ENCODE measurements at places on chromosomes 12 and 14.

DNA sequence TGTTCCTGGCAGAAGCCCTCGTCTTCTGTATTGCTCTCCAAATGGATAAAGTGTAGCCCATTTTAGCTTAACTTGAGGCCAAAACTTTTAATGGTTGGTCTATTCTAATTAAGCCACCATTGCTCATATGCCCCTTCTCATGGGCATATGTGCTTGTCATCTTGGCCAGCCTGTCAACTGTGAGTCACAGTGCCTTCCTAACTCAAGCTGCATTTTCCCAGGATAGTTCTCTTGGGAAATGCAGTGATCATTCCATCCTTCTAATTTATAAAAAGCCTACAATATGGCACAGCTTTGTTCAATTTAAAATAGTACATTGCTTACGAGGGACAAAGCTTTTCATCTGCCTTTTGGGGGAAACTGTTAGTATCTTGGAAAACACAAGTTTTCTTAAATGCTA, 6.6 kb downstream of the PTHLH start:
- DNase-seq = no peak

- DNase-seq = peak; percentile 49
Observed at GRCh38 chr14:83172363-83172762, 1638.7 kb upstream of the SEL1L start.

DNA sequence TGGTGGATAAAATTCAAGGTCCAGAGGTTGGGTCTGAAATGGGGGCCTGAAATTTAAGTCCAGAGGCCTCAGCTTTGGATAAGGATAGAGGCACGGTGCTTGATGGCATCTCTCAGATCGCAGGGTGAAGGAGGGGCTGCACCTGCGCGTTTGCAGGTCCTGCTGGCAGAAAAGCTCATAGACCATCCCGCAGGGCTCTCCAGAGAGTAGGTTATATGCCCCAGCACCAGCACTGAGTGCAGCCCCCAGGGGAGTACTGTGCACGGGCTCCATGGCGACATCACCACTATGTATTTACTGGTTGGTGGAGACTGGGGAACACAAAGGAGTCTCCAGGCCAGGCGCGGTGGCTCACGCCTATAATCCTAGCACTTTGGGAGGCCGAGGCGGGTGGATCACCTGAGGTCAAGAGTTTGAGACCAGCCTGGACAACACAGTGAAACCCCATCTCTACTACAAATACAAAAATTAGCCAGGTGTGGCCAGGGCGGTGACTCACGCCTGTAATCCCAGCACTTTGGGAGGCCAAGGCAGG, 4.3 kb upstream of the CD63 start:
- no peak for DNase-seq

- no peak for DNase-seq
Observed at GRCh38 chr14:77620222-77620870, 3.9 kb upstream of the SPTLC2 start.

DNA sequence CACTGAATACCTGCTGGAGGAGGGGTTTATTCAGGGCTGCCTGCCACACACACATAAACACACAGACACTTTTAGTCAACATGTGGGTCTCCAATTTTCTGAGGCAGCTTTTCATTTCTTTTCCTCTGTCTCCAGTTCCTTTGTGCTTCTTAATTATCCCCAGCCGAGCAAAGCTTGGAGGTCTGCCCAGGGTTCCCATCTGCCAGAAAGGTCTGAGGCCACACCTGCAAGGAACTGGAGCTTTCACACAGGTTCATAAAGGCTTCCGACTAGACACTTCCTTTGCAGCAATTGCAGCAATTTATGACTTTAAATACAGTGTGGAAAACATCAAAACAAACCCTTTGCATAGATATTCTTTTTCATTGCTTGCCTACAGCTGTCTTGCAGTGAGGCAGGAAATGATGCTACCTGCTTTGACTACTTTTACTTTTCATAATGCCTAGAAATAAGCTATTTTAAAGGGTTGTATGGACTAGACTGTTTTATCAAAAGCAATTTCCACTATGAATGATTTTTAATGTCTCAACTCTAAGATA, 1318.9 kb downstream of the AACS start:
- no peak for DNase-seq

- DNase-seq = no peak
Observed at GRCh38 chr12:52023182-52023975, 16.6 kb downstream of the TAMALIN start.

DNA sequence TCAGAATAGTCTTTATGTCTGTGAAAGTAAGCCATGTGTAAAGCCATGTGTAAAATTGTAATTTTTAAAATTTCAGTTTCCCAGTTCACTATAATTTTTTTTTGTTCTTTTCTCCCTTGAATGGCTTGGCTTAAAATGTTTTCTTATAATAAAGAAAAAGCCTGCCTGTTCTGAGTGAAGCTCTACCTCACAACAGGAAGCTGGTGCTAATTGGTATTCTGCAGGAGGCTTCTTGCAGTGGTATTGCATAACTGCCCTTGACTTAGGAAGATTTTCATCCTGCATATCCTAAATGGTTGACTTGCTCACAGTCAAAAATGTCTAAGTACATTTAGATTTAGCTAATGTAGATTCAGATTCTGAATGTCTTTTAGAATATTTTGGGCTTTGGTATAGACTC, 49.5 kb downstream of the ATP2A2 start:
- DNase-seq = no peak

GRCh38 chr12:6923851-6924250, 3.9 kb upstream of the ATN1 start:
- no peak for DNase-seq

DNA sequence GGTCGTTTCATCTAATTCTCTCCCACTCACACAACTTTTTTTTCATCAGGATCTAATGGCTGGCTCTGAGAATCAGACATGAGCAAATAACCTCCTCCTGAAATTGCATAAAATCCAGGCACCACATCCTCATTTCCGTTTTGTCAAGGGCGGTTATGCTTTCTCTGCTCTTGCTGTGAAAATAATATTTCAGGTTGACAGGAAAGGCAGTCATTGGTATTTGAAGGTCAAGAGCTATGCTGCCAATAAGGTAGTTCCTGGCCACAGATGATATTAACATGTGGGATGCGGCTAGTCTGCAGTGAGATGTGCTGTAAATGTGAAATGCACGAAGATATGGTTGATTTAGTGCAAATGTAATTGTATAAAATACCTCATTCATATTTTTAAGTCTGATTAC, 870.2 kb upstream of the TMEM132C start:
- DNase-seq = no peak

- no peak for DNase-seq
Observed at GRCh38 chr14:59333668-59334067, 131.5 kb downstream of the GPR135 start.

- DNase-seq = peak; percentile 12
Observed at GRCh38 chr12:2034633-2035430, 18.0 kb upstream of the CACNA1C start.

DNA sequence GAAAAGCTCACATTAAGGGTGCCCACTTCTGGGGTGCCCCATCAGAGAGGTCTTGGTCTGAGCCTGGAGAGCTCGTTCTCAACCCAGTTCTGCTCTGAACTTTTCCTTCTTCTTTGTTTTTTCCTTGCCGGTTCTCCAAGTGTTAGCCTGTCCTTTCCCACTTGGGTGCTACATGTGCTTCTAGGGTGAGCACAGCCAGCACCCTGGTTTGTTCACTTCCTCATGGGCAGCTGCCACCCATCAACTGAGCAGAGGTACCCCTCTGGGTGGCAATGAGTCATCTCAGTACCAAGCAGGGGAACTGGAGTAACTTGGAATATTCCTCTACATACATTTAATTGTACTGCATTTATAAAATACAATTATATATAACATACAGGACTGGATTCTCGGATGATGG, 3.9 kb upstream of the SYNE3 start:
- DNase-seq = no peak

DNA sequence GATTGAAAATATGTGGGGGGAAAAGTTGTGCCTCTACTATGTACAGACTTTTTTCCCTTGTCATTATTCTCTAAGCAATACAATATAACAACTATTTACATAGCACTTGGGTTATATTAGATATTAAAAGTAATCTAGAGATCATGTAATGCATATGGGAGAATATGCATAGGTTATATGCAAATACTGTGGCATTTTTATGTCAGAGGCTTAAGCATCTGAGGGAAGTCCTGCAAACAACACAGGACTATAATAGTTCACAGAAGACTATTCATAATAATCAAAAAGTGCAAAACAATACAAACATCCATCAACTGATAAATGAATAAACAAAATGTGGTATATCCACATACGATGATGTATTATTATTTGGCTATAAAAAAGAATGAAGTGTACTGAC, 33.7 kb downstream of the YAF2 start:
- no peak for DNase-seq

- DNase-seq = no peak
Observed at GRCh38 chr12:25652371-25652770, 99.3 kb upstream of the LMNTD1 start.

- no peak for DNase-seq
Observed at GRCh38 chr14:61221906-61222305, 59.2 kb downstream of the TMEM30B start.

DNA sequence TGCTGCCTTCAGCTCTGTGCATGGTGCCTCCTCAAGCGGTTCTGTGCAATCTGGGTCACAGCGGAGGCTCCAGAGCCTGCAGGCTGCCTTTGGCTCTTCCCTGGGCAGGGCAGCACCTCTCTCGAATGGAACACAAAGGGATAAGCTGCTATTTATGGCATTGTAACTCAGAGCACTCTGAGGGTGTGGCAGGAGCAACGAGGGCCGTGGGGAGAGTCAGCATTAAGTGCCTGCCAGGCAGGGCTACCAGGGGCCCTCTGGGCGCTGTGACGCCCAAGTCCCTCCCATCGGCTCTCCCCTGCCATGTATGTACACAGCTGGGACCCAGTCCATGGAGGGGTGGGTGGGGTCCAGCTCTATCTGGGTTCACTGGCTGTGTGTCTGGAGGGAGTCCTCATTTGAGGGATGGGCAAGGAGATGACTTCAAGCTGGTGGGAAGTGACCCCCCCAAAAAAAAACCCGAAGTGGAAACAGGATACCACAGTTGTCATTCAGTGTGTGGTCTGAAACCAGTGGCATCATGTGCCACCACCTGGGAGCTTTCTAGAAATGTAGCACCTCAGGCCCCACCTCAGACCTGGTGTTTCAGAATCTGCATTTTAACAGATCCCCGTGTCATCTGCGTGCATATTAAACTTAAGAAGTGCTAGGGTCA, 44.0 kb upstream of the OAS1 start:
- no peak for DNase-seq

DNA sequence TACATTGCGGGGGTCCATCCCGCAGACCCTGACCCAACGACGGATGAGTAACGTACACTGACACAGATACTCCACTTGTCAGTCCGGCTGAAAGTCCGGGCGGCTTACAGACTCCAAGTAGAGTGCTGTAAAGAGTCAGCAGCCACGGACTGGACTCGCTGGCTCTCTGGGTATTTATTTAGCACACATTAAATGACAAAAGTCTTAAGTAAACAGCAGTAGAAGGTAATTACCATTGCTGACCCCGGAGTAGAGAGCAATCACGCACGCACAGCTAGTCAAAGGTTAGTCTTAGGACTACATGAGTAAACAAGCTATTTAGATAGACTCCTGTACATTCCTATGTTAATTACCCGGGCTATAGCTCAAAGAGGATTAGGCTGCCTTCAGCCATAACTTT, 780.9 kb downstream of the RPS29 start:
- DNase-seq = no peak

DNA sequence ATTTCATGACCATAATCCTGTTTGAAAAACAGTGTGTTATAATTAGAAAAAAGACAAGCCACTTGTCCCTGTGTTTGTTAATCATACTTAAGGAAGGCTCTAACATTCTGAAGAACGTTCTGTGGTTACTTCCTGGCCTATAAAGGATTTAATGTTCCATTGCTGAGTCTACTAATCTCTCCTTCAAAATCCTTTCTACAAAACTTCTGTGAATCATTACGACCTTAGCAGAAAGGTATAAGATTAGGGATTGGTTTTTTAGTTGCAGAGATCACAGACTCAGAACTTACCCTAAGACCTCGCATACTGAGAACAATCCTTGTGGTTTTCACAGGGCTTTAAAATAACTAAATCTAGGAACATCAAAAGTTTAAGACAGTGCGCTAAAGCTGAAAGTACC, 48.3 kb downstream of the TMCC3 start:
- no peak for DNase-seq

DNA sequence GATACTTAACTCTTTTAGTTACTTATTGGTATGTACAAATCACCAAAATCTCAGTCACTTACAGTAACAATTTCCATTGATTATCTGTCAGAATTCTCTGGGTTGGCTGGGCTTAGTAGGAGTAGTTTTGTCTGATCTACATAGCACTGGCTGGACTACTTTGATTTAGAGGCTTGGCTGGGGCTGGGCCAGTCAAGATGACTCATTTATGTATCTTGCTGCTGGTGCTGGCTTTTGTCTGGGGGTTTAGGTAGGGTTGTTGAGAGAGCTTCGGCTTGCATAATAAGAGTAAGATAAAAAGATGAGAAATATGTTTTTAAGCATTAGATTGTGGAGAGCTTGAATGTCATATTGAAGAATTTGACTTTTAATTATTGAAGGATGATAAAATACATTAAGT, 1093.7 kb downstream of the SLC6A15 start:
- no peak for DNase-seq

DNA sequence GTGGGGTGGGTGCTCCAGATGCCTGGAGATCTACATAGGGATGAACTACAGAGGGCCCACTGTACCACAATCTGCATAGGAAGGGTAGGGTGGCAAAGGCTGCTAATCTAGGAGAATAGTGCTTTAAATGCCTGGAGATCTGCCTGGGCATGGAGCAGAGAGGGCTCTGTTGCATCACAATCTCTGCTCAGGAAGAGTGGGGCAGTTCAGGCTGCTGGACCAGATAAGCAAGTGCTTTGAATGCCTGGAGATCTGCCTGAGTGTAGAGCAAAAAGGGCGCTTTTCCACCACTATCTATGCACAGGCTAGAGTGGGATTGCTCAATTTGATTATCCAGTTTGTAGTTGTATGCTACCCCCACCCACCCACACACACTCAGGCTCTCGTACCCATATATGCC, 886.3 kb upstream of the SEL1L start:
- DNase-seq = no peak

GRCh38 chr12:88572781-88573549, 7.3 kb downstream of the KITLG start:
- no peak for DNase-seq

GRCh38 chr12:53974084-53975063, at the start of gene HOTAIR:
HOTAIR (minus strand) TSS chr12:53974954.
- DNase-seq = no peak

DNA sequence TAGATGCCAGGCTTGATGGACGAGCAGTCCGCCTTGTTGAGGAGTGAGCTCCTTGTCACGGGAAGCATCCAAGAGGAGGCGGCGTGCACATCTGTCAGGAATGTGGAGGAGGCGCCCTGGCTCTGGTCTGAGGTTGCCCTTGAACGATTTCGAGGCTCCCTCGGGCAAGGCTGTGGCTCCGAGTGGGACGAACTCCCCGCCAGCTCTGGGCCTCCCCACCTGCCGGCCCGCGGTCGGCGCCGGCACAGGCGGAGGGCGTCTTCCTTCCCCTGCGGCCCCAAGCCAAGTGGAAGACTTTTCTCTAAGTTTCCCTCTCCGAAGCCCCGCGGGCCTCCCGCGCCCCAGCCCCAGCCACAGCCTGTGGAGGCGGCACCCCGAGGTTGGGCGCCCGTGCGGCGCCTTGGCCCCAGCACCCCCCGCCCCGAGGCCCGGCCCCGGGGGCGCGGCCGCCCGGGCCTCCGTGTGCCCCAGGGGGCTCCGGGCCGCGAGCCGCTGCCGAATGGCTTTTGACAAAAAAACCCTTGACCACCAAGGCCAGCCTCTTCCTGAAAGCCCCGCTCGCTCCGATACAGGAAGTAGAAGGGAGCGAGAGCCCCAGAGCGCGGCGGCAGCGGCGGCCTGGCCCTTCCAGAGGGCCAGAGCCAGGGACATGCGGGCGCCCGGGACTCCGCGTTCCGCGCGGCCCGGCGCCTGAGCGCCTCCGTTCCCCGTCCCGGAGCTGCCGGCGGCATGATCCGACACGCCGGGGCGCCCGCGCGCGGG, at the start of gene RIN3:
TSS of gene RIN3 (plus strand) at position 578 of the 762 bp plus-strand sequence. CDS start at position 730, 152 bp downstream.
- DNase-seq = peak; percentile 31

All from HS-27A (cell line).